ENCODE measurements at places on chromosomes 16 and 17.

- no peak for DNase-seq
These were observed 29.1 kb upstream of the CRHR1 start for GRCh38 chr17:45755050-45755449.

GRCh38 chr16:26983426-26983825 is 83.3 kb upstream of the C16orf82 start:
- no peak for DNase-seq

GRCh38 chr17:82915010-82915756 is 75.4 kb upstream of the ZNF750 start:
- no peak for DNase-seq

DNA sequence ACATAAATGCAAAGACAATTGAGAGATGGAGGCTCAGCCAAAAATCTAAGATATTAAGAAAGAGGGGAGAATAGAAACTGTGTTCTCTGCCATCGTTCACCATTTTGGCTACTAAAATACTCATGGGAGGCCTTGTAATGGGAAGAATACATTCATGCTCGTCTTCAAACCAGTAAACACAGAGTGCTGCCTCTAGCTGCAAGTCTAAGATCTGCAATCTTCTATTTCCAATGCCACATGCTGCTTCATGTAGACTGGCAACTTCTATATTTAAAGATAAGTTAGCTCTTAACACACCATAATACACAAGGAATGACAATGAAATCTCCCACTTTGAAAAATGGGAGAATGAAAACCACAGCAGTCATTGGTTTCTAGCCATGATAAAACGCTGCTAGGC is 387.3 kb downstream of the HS3ST3B1 start:
- DNase-seq: no peak

DNA sequence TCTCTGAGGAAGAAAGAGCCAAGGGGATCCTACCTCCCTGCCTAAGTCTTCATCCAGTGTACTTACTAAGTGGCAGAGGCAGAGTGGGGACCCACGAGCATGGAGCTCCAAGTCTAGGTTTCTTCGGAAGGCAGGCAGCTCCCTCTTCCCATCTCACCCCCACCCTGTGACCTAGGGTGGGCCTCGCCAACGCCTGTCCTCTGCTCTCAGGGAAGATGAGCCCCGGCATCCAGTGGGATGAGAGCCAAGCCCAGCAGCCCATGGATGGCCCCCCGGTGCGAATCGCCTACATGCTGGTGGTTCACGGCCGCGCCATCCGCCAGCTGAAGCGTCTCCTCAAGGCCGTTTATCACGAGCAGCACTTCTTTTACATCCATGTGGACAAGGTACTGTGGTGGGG is 8.3 kb downstream of the XYLT2 start:
- no peak for DNase-seq

DNA sequence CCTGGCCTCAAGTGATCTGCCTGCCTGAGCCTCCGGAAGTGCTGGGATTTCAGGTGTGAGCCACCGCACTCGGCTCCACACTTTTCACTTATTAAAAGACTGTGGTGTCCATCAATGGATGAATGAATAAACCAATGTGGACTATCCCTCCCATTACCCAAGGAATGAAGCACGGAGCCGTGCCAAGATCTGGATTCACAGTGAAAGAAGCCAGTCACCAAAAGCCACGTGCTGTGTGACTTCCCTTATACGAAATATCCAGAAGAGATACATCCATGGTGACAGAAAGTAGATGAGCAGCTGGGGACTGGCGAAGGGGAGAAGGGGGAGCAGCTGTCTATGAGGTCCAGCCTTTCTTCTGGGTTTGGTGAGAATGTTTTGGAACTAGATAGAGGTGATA is 48.2 kb upstream of the STH start:
- DNase-seq: no peak

DNA sequence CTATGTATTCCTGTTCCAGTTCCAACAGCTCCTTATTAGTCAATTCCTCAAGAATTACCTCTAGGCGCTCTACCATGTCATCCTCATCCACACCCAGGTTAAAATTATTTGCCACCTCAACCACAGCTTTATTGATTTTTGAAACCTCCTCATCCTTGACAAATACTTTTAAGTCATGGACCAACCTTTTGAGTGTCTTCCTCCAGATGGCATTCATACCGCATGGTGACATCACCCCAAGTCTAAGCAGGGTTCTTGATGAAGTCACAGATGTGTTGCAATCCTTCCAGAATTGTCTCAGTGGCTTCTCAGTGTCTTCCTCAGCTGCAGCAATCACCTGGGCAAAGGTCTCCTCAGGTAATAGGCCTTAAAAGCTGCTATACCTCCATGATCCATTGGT is 40.1 kb downstream of the BCL7C start:
- DNase-seq: no peak

DNA sequence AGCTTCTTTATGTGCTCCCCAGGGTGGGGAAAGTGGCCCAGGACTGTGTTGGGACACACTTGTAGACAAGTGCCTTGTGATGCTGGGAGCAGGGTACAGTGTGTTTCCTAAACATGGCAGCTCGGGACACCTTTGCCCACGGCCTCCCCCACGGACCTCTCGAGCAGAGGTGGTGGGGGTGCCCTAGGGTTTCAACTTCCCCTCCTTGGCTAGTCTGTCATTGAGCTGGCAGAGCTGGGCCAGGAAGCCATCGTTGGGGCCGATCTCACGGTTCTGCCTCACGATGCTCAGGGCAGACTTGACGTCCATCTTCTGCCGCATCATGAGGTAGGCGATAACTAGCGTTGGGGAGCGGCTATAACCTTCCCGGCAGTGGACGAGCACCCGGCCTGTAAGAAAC is 9.4 kb downstream of the DUSP3 start:
- no peak for DNase-seq

DNA sequence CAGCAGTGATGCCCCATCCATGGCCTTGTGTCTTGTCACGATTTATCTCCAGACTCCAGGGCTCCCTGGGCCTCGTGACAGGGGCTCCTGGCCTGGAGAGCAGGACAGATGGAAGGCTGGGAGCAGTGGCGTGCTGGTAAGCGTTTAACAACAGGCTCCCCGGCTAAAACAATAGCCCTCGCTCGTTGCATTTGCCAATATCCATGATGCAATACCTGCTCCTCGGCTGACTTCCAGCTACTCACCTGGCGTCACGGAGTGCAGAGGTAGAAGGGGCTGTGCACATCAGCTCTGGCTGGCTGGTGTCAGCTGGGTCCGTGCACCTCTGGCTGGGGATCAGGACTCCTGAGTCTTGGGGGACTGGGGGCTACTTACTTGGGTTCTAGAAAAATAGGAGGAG is 1.5 kb upstream of the BICDL2 start:
- peak; percentile 46 for DNase-seq

DNA sequence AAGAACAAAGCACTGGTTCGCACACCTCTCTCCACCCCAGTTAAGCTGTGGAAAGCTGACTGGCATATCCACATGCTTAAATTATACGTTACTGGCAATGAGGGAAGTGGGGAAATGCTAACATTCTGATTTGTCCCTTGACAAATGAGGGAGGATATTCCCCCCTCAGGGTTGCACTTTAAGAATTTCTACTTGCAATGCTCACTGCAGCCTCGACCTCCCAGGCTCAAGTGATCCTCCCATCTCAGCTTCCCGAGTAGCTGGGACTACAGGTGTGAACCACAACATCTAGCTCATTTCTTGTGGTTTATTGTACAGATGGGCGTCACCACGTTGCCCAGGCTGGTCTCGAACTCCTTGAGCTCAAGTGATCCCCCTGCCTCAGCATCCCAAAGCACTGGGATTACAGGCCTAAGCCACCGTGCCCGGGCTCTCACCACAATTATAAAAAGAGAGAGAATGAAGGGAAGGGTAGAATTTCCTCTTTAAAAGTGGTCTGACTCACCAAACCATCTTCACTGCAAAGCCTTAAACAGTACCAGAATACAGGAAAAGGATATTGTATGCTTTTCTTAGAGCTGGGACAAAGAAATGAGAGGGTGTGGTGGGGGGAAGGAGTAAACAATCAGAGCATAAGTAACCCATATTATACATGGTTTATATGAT is 38.9 kb downstream of the KANSL1 start:
- no peak for DNase-seq

DNA sequence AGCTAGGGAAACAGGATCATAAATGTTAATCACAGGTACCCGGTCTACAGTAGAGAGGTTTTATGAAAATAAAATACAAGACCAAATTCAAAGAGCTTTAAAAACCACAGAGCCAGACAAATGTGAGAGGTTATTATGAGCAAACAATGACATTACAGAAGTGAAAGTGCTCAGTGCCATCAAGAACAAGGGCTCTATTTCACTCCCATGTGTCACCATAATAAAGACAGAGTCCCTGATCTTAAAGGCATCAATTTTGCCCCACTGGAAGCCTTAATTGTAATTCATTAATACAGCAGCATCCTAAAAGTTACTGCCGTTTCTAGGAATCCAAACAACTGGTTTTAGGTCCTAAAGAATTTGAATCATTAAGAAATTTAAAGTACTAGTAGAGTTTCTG is 43.7 kb upstream of the CDRT4 start:
- DNase-seq: no peak

DNA sequence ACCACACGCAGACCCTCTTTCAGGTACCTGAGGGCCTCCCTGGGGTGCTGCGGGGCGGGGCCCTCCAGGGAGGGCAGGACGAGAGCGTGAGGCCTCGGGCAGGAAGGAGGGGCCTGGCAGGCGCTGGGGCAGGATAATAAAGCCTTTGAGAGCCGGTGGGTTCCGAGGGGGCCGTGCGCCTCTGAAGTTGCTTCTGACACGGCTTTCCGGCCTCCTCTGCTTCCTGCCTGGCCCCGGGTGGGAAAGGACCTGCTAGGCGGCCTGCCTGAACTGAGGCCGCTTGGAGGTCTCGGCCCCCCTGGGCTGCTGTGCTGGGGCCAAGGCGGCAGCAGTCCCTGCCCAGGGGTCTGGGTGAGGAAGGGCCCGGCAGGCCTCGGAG is 10.4 kb downstream of the CENPX start:
- peak; percentile 62 for DNase-seq

DNA sequence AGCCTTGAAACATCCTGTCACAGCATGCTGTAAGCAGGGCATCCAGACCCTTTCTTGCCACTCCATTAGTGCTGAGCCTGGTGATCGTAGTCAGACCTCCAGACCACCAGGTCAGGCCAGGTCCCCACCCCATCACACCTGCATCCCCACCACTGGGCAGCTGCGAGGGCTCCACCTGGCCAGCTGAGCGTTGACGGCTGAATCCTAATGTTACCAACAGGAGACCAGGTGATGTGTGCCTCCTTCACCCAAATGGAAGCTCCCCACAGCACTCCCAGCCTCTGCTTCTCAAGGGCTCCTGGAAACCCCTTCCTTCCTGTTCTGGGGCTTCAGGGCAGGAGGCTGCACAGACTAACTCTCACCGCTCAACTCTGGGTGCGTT is 189.4 kb downstream of the C16orf95 start:
- no peak for DNase-seq

DNA sequence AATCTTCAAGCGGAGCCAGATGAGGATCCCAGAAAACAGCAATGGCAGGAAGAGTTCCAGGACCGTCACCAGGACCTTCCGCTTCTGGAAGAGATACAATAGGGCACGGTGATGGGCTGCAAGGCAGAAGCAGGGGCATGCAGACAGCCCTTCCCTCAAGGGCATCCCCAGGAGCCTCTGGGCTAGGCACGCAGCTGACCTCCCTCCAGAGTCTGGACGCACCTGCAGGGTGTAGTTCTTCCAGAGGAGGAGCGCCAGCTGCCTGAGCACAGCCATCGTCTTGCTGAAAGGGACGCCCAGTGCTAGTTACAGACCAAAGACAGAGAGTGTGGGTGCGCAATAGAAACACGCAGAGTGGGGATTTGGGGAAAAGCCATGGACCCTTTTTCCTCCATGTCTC is 14.3 kb downstream of the ABCA3 start:
- no peak for DNase-seq

DNA sequence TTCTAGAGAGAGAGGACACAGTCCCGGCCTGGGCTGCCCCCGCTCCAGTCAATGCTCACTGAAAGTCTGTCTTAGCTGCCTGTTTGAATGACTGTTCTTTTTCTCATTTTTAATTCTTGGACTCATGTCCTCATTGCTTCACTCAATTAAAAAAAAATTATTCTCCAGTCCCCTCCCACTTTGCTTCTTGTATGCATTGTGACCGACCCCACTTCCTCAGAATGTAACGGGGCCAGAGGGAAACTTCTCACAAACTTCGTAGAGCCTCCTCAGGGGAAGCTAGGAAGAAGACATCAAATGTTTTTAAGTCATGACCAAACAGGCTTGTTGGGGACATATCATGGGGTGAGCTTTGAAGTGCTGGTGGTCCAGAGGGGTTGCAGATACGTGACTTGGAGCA is 113.2 kb downstream of the CCDC182 start:
- no peak for DNase-seq

GRCh38 chr17:40303708-40304551 is 5.0 kb upstream of the RARA start:
- DNase-seq: no peak

- no peak for DNase-seq
These were observed 380 bp downstream of the HS3ST3A1 start for GRCh38 chr17:13601322-13601775.

DNA sequence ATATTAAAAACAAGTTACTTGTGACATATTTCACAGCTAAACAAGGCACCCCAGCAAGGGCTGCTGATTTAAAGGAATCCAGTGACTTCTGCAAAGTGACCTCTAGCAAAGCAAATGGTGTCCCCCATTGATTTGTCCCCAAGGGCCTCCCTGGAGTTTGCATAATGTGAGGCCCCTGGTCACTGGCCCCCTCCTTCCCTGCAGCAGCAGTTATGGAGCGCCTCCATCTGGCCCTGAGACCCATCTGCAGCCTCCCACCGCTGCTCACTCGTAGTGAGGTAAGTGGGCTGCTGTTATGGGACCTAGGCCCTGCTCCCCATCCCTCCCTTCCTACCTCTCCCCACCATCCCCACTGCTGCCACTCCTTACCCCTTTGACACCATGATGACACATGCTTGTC is 19.6 kb upstream of the EEF2K start:
- no peak for DNase-seq

GRCh38 chr16:29705030-29705429 is 26.1 kb downstream of the QPRT start:
- no peak for DNase-seq

DNA sequence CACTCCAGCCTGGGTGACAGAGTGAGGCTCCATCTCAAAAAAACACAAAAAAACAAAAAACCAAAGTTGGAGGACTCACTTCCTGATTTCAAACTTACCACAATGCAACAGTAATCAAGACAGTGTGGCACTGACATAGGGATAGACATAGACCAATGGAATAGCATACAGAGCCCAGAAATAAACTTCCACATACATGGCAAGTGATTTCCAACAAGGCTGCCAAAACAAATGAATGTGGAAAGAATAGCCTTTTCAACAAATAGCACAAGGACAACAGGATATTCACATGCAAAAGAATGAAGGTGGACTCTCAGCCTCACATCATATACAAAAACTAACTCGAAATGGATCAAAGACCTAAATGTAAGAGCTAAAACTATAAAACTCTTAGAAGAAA is 36.8 kb upstream of the RASD1 start:
- no peak for DNase-seq

DNA sequence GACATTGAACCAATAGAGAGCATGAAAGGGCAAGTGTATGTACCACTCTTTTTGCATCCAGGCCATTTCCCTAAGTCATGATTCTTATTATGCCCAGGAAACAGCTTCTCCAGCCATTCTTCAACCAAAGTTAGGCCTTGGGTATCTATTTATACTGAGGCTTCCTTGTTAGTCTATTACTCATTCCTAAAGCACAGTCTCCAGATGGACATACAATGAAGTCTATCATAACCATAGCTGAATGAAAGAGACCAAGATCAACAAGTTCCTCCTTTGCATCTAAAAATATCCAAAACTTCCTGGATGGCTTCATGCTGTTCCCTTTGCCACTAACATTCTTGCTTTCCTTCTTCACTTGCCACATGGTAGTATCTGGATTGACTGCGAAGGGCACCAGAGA is 265.9 kb downstream of the CDH8 start:
- DNase-seq: no peak

Measured in ELF-1 (cell line).